ENCODE measurements at places on chromosomes 16 and 17.

- no peak for DNase-seq
These were observed 409.9 kb downstream of the SLC39A11 start for GRCh38 chr17:72682605-72683004.

DNA sequence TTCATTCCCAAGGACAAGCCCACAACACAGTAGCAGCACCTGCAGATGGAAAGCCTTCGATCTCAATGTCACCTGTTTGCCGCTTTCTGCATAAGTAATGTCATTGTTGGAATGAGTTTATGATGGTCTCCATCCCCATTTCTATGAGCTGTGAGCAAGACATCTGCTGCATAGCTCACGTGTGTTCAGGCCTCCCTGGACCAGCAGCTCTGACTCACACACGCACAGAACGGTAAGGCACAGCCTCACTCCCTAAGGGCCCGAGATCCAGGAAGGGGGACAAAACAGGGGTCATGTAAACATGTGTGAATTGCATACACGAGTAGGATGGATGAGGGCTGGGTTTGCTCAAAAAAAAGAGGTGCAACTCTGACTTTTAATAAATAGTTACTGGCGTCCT lies 223.1 kb downstream of the SOX9 start:
- DNase-seq = no peak

- DNase-seq = no peak
These were observed 2.5 kb upstream of the ST6GALNAC2 start for GRCh38 chr17:76588182-76588581.

DNA sequence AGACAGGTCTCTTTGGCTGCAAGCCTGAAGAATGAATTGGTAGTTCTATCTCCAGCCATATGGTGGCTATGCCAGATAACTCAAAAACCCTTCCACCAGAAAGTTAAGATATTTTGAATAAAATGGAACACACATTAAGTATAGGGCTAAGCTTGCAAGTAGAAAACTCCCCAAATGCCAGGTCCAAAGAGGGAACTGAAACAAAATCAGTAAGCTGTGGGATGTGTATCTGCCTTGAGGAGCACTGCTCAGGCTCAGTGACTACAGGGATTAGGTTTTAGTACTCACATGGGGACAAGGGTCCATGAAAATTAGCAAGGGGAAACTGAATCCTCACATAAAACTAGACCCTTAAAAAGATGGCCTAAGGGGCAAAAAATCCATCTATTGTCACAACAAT lies 115.7 kb upstream of the PMFBP1 start:
- no peak for DNase-seq

- DNase-seq = no peak
These were observed 71.8 kb downstream of the IRF8 start for GRCh38 chr16:85970738-85971137.

DNA sequence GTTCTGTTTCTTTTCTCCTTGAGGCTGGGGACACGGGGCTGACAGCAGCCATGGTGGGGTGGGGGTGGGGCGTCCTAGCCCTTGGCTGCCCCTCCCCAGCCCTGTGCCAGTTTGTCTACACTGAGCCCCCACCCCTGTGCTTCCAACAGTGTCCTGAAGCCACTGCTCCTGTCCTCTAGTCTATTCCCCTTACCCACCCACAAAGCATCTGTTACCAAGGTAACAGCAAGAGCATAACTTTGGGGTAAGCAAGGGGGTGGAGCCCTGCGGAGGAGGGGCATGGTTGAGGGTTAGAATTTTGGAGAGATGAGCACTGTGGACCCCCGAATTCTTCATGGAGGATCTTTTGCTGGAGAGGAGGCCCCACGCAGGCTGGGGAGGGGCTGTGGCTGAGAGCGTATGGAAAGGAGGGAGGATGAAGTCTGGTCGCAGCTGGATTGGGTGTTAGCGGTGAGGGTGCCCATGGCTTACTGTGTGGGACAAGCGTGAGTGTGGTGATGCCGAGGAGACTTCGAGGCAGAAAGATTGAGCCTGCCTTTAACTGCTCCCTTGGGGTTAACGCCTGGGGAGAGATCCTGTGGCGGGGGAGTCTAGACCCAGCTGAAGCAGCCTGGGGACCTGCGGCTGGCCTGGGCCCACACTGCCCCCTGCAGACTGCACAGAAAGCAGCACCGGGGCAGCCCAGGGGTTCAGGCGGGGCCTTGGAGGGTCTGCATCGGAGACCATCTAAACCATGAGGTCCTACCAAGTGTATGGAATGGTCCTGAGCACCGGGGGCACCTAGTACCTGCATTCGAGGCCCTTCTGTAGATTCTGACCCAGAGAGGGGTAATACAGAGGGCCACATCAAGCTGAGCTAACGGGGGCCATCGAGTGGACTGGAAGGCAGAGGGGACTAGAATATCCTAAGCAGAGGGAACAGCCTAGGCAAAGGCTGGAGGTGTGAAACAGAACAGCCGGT lies 6.1 kb upstream of the STAC2 start:
- no peak for DNase-seq

DNA sequence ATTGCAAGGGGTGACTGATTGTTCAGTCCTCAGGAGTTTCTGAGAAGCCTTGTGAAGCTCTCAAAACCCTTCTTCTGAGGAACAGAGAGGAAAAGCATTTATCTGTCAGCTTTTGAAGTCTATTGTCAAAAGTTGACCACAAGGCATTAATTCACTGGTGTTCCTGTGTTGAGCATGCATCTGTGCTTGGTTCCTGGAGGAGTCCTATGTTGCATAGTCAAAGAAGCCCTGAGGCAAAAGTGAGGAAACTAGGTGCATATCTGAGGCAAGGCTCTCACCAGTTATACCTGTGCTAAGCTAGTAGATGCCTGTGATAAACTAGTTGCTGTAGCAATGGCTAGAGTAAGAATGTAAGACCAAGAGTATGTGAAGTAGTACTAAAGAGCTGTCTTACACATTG lies 1.8 kb upstream of the HEATR6 start:
- DNase-seq = no peak

DNA sequence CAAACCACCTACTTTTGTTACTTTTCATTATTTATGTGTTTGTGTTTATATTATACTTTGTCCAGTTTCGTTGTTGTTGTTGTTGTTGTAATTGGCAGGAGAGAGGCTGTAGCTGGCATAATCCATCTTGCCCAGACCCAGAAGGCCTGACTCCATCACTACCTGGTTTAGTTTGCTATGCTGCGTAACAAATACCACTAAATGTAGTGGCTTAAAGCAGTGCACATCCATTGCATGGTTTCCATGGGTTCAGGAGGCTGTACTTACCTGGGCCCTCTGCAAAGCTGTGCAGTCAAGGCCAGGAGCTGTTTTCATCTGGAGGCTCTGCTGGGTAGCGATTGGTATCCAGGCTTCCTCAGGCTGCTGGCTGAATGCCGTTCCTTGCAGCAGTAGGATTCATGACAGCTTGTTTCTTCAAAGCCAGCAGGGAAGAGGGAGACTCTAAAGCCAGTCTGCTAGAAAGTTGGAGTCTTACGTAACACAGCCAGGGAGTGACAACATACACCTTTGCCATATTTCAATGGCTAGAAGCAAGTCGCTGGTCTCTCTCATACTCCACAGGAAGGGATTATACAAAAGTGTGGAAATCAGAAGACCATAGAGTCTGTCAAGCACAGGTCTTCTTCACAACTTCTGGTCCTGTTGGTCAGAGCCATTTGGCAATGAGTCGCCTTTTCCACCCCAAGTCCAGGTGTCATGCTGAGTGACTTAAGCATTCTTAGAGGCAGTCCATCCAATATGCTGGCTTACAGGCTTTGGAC lies 41.1 kb downstream of the TNRC6C start:
- no peak for DNase-seq

GRCh38 chr17:48791128-48792032 lies 25.6 kb downstream of the TTLL6 start:
- peak; percentile 22 for DNase-seq

GRCh38 chr16:86755571-86756006 lies 177.2 kb downstream of the FOXL1 start:
- DNase-seq = no peak

- no peak for DNase-seq
These were observed 758.5 kb upstream of the CDH8 start for GRCh38 chr16:62794724-62795123.

GRCh38 chr17:49013311-49014213 lies 16.4 kb downstream of the IGF2BP1 start:
- no peak for DNase-seq
